Activated T-cell treated with anti-CD3 and anti-CD28 coated beads, Interleukin-2, amount 50 U/mL, for 4 hours (primary cell): ENCODE measurements at places on chromosomes 16 and 17.

GRCh38 chr17:74893936-74894671, 671 bp upstream of the FADS6 start:
- no peak for DNase-seq

- no peak for DNase-seq
Observed at GRCh38 chr16:583815-584591, 5.9 kb upstream of the RAB40C start.

- no peak for DNase-seq
Observed at GRCh38 chr17:9002606-9003354, 18.5 kb upstream of the NTN1 start.

DNA sequence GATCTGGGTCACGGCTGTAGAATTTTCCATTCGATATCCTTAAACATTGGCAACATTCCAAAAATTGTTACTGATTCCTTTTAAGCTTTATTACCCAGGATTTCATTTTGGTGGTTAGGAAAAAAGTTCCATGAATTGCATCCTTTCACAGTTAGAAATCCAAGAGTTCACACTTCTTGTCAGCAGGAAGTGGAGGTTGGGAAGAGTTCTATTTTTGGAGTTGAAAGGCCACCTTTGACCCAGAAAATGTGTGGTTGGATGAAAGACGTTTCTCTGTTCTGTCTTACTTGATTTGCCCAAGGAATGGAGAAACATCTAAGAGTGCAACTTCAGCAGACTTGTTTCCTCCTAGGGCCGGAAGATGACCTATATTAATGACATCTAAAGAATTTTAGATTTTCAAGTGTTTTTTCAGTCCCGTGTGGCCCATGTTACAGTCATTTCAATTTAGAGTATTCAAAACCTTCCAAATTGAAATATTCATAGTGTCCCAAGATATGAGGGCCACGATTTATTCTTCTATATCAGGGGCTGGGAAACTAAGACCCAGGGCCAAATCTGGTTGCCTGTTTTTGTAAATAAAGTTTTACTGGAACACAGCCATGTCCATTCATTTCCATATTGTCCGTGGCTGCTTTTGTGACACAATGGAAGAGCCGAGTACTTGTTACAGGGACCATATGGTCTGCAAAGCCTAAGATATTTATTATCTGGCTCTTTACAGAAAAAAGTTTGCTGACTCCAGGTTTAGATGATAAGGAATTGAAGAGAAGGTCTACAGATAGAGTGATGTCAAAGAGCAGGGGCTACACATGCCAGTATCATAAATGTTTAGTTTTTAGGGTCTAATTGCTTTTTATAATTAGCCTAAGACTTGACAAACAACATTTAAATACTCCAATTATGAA, 50.2 kb downstream of the CDK5R1 start:
- no peak for DNase-seq

DNA sequence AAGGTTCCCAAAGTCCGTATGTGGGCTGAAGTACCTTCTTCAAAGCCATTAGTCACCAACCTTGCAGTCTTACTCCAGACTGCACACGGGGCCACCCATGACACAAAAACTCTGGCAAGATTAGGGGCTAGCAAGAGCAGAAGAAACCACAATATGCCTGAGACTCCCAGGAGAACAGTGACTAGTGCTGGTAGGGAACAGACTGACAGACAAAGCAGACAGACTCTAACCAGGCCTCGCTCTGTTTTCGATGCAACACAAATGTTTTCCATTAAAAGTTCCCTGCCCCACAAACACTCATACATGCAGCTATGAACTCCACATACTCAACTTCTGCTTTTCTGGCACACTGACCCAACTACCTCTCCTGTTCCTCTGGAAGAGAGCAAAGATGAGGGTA, 102.2 kb downstream of the HIC1 start:
- no peak for DNase-seq

GRCh38 chr16:66656547-66656946, 40.0 kb downstream of the CMTM4 start:
- DNase-seq: no peak

- DNase-seq: no peak
Observed at GRCh38 chr17:73794336-73794735, 150.1 kb upstream of the SDK2 start.

DNA sequence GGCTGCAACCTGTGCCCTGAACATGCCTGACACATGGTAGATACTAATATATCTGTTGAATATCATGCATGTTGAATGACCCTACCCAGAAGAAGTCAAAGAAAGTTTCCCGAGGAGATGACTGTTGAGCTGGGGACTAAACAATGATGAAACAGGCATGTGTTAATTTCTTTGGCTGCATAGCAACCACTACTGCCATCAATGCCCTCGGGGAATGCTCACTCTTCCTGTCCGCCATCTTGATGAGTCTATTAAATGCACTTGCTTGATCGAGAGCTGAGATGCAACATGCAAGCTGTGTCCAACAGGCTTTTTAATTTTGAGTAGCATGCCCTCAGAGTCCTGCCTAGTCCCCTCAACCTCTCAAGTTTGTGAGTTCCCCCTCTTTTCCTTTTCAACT, 31.3 kb downstream of the GRIN2A start:
- DNase-seq: no peak

DNA sequence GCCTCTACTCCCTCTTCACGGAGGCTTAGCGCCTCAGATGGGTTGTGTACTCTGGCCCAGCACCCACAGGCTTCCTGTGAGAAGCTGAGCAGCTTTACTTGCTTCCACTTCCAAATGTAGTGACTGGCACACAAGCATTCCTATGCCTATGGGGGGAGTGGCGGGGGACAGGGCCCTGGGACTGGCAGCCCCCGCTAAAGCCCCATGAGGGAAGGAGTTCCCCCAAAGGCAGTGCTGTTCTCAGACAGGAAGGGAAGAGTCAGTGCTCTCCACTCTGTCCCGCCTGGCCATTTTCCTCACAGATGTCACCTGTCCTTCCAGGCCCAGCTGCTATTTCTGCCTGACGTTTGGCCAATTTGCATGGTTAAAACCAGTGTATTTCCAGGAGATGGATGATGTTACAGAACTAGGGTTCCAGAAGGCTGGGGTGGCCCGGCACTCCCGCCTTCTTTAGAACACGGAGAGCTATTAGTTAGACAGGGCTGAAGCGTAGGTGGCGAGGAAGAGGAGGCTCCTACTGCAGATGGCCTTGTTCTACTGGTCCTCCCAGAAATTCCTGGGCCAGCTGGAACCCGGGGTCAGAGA, 83.9 kb upstream of the FBXO47 start:
- DNase-seq: no peak

DNA sequence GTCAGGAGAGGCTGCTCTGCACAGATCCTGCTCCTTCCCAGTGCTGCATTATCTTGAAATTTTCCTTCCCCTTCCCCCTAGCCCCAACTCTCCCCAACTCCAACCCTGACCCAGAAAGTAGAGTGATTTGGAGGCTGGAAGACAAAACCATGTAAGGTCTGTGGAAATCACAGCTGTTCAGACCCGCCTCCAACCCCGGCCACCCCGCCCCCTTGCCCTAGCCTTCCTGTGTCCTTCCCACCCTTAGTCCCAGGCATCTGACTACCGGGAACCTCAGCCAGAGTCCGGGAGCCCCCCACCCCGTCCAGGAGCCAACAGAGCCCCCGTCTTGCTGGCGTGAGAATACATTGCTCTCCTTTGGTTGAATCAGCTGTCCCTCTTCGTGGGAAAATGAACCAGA, at the start of gene AOC3:
TSS of gene AOC3 (plus strand) at position 246 of the 400 bp plus-strand sequence. CDS start at position 391, 145 bp downstream.
- no peak for DNase-seq

DNA sequence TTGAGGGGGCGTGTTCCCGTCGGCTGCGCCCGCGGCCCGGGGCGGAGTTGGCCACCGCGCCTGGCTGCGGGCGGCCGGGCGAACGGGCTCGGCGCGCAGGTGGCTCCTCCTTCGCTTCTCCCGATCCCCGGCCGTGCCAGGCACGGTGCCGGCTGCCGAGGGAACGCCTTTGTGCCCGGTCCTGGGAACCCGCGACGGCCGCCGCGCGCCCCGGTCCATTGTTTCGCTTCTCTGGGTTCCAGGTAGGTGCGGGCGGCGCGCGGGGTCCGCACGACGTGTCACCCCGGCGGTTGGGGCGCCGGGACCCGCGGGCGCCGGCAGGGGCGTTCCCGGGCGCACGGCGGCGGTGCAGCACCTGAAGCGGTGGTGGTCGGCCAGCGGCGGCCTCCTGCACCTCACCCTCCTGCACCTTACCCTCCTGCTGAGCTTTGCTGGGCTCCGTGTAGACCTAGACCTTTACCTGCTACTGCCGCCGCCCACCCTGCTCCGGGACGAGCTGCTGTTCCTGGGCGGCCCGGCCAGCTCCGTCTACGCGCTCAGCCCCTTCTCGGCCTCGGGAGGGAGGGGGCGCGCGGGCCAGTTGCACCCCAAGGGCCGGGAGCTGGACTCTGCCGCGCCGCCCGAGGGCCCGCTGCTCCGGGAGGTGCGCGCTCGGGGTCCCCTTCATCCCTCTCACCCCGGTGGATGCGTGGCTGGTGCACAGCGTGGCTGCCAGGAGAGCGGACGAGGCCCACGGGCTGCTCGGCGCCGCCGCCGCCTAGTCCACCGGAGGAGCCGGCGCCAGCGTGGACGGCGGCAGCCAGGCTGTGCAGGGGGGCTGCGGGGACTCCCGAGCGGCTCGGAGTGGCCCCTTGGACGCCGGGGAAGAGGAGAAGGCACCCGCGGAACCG, 99.9 kb downstream of the EFCAB13 start:
- DNase-seq: no peak

DNA sequence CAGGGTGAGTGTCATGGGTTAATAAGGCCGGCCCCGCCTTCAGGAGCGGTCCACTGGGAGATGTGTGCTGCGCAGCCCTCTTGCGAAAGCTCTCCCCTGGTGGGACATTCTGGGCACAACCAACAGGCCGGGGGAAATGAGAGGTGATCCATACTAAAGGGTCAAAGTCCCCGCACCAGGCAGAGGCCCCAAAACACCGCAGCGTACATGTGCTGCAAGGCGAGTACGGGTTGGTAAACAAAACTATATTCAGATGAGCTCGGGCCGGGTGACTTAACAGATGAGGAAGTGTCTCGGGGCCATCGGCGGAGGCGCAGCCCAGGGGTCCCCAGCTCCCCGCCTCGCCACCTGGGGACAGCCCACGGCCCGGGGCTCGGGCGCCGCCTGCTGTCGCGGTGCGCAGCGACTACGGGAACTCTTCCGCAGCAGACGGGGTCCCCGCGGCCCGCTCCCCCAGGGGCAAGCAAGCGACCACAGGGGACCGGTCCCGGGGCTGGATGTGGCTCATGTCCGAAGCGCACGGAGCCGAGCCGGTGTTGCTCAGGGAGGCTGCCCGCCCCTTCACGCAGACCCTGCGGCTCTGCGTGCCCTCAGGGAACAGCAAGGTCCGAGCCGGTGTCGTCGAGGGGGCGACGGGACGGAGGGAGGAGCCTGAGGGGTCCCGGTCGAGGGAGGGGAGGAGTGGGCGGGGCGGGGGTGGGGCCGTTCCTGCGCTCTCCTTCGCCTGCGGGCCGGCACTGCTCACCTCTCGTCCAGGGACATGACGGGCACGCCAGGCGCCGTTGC, at the start of gene RAB37:
TSS of gene RAB37 (plus strand) at position 744 of the 786 bp plus-strand sequence. CDS start at position 761, 17 bp downstream.
- DNase-seq: no peak

- DNase-seq: no peak
Observed at GRCh38 chr17:1329745-1330343, 50.4 kb downstream of the TRARG1 start.

DNA sequence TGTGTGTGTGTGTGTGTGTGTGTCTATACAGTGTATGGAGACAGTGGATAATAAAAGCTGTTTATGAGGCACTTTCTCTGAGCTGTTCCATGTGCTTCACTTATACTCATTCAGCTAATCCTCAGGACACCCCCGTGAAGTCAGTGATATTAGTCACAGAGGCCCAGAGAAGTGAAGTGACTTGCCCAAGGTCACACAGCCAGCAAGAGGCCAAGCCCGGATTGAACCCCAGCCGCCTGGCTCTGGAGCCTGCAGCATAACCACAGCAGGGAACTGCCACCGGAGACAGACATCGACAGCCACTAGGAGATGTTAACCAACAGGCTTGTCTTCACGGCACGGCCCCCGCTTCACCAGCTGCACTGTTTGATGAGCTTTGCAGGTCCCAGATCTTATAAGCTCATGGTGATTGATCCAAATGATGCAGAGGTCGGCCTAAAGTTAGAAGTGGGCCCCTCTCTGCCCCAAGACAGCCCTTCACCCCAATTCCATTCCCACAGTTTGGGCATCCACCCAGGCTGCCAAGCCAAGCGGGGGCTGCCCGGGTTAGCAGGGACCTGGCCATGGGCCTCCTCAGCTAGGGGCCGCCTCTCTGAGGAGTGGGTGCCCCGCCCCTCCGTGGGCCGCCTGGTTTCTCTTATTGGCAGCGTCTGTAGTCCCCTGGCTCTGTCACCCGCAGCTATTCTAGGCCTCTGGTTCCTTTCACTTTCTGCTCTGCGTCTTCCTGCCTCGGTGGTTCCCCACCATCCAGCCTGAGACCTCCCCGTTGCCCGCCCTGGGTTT, 30.9 kb downstream of the SOCS1 start:
- DNase-seq: peak; percentile 75

DNA sequence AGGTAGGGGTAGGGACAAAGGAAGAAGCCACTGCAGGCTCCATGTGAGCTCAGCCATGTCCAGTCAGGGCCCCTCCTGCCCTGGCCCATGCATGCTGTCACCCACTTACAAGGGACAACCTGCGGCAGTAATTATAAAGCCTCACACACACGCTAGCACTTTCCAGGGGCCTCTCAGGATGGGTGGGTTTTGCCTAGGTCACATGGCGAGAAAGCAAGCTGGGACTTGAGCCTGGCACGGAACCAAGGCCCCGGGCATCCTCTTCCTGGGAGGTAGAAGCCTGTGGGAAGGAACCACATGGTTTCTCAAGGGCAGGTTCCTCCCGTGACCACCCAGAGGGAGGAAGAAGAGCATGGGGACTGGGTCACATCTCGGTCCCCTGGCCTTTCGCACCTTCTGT, 7.0 kb downstream of the ZNF319 start:
- DNase-seq: no peak
